ENCODE measurements at places on chromosomes 6 and 20.

GRCh38 chr6:134956032-134956431 lies 6.1 kb upstream of the ALDH8A1 start:
- DNase-seq, result no peak

- DNase-seq, result no peak
Measured at GRCh38 chr6:24827162-24827561, 28.4 kb upstream of the ARMH2 start.

DNA sequence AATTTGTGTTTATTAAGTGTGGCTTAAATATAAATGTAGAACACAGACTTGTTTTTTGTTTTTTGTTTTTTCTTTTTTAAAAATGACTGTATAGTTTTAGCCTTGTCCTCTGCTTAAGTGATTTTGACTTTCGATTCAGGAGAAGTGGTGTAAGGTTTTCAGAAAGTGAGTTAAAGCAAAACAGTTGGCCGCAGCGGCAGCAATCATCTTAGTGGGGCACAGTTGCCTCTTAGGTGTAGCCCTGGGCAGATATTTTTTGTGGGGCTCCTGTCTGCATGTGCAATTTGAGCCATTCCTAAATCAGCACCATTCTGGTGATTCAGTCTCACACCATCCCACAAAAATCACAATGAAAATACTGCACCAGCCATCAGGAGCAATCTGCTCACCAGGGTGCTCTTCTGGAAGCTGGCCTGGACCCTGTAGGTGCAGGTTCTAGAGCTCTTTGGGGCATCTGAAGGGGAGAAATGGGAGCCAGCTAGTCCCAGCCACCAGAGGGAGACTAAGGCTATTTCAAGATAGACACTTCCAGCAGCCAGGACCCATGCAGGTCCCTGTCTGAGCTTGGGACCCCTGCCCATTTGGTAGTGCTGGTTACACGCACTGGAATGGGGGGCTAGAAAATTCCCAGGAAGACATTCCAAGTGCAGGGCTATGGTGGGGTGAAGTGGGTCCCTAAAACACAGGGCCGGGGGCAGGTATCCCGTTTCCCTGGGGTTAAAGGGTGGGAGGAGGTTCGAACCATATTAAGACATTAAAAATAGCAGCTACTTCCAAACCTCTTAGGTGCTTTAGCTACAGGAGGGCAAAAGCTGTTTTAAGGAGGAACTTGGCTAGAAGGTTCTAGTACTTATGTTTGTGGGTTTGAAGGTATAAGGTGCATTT lies 156.6 kb downstream of the NFATC2 start:
- DNase-seq, result no peak

DNA sequence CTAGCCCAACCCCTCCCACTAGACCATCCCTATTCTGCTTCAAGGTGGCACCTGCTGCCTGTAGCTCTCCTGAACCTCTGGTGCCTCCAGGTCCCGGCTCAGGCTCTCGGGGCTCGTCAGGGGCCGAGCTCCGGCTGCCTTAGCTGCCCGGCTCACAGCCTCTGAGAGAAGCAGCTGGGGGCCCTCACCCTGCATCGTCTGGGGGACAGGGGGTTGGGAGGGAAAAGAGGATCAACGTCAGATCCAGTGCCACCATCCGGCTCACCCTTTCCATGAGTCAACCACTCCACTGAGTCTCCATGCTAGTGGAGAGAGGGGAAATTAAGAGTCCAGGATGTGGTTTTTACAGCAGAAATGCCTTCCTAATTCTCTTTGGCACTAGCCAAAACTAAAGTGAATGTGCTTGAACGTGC lies 13.0 kb downstream of the BAG6 start:
- DNase-seq, result no peak
